ENCODE measurements at places on chromosomes 12 and 14.

- DNase-seq, result no peak
Observed at GRCh38 chr12:92362126-92362525, 216.5 kb upstream of the BTG1 start.

- no peak for DNase-seq
Observed at GRCh38 chr14:89672636-89673511, 255.8 kb upstream of the FOXN3 start.

- no peak for DNase-seq
Observed at GRCh38 chr12:112557951-112558630, 139.3 kb downstream of the PTPN11 start.

- no peak for DNase-seq
Observed at GRCh38 chr12:11347810-11348209, 37.6 kb upstream of the PRB4 start.

- no peak for DNase-seq
Observed at GRCh38 chr14:61418746-61419145, 97.4 kb downstream of the PRKCH start.

GRCh38 chr12:119826661-119827445 is 50.3 kb downstream of the CIT start:
- no peak for DNase-seq

DNA sequence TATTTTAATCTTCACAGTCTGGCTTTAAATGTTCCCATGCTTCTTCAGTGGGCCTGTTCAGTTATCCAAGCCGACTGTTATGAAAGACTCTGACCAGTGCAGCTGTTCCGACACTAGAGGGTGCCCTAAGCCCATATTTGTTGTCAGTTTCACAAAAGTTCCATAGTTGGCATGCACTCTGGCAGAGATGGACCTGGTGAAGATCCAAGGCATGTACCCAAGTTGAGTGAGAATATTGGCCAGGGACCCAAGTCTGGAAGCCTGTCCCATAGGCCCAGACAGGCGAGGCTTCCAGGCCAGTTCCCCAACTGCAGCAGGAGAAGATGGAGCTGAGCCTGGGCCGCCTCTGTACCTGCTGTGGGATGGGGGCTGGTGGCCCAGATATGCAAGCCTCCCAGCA is 27.4 kb upstream of the GUCY2C start:
- peak; percentile 38 for DNase-seq

DNA sequence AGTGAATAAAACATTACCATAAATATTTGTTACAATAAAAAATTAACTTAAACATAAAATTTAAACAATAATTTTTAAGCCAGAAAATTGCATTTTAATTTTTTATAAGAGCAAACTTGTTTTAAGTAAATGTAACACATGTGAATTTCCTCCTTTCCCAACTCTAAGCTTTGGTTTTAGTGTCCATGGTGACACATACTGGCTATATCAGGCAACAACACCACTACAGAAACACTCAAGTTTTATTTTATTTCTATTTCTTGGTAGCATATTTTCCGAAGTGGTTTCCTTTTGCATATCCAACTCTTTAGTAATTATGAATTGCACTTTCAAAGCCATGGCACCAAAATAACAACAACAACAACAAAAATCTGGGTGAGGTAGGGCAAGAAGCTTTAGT is 2.2 kb downstream of the NELL2 start:
- no peak for DNase-seq

All from stimulated activated CD4-positive, alpha-beta T cell treated with anti-CD3 and anti-CD28 coated beads, Interleukin-15, amount 100 ng/mL, for 48 hours (primary cell).